ENCODE measurements at places on chromosomes 7 and 10. TPM values are rescaled to one million over a fixed set of nuclear protein-coding genes. Genes with fewer than 3 reads are reported as not detected.

Gene GIMAP1
- total RNA-seq, result not detected

Gene KCNIP2
- total RNA-seq, result 0.98 TPM

Gene CPA2
- total RNA-seq, result 0.30 TPM

Gene PDE6C
- not detected for total RNA-seq

Gene SFR1
- 13.4 TPM for total RNA-seq

Gene ADIRF
- not detected for total RNA-seq

Gene UCN3
- not detected for total RNA-seq

Gene TUBB8
- 0.22 TPM for total RNA-seq

Gene FZD8
- total RNA-seq, result 4.9 TPM

Gene PHTF2
- total RNA-seq, result 11.7 TPM

Gene EGR2
- 0.21 TPM for total RNA-seq

Gene NAT16
- 0.12 TPM for total RNA-seq

Gene PI4K2A
- 22.0 TPM for total RNA-seq

Gene INHBA
- total RNA-seq, result 0.55 TPM

Gene ELFN1
- 0.37 TPM for total RNA-seq

Gene TMEM178B
- total RNA-seq, result 1.3 TPM

Gene CLRN3
- total RNA-seq, result not detected

Gene USP6NL
- total RNA-seq, result 11.8 TPM

Gene LRCH4
- 14.4 TPM for total RNA-seq

Gene HOXA2
- total RNA-seq, result 0.81 TPM

Gene SFTPD
- total RNA-seq, result 0.31 TPM

Gene GPR15LG
- total RNA-seq, result not detected

Gene BAIAP2L1
- total RNA-seq, result 41.9 TPM

Gene BICC1
- total RNA-seq, result 17.1 TPM

Gene CPSF4
- 42.9 TPM for total RNA-seq

Gene NUTM2E
- total RNA-seq, result 0.47 TPM

Gene SEMA3E
- total RNA-seq, result 1.7 TPM

Gene CNTNAP2
- total RNA-seq, result 0.10 TPM

Gene LBX1
- not detected for total RNA-seq

Gene CROT
- 6.5 TPM for total RNA-seq

Gene SH2D4B
- not detected for total RNA-seq

Gene TEX36
- not detected for total RNA-seq

Gene GLI3
- 0.20 TPM for total RNA-seq

Gene UPK3BL2
- 1.3 TPM for total RNA-seq

Gene EBF3
- 0.10 TPM for total RNA-seq

Gene CFAP70
- total RNA-seq, result 0.18 TPM

Gene IRF5
- total RNA-seq, result 17.8 TPM

Gene CUBN
- 0.06 TPM for total RNA-seq

Gene UTF1
- total RNA-seq, result not detected

Gene CHST3
- 51.0 TPM for total RNA-seq

Gene HIF1AN
- 18.3 TPM for total RNA-seq

Gene C10orf53
- not detected for total RNA-seq

Gene GRID1
- 0.22 TPM for total RNA-seq

Gene PIP
- total RNA-seq, result 0.64 TPM

Gene NFE2L3
- total RNA-seq, result 8.1 TPM

Gene ADARB2
- total RNA-seq, result not detected

Gene ZC3HAV1L
- 8.6 TPM for total RNA-seq

Gene ZNF804B
- not detected for total RNA-seq

Gene MIOS
- 16.5 TPM for total RNA-seq

Gene PILRA
- 5.2 TPM for total RNA-seq

Gene SPDYE2B
- not detected for total RNA-seq

Gene VPS41
- total RNA-seq, result 23.3 TPM

Gene DDC
- 1.2 TPM for total RNA-seq

Gene LIPN
- total RNA-seq, result not detected

Gene CALML3
- total RNA-seq, result not detected

Gene SCIN
- 0.36 TPM for total RNA-seq
